ENCODE measurements at places on chromosomes 3 and 15. TPM values are rescaled to one million over a fixed set of nuclear protein-coding genes. Genes with fewer than 3 reads are reported as not detected.

- H3K27me3 ChIP-seq, result no peaks in the 10 kb centered on the region
- no peak overlapping the region for H3K4me3 ChIP-seq
- no peak overlapping the region for H3K27ac ChIP-seq
- no peaks in the 10 kb centered on the region for H3K4me1 ChIP-seq
Observed at GRCh38 chr3:29331456-29332194, 50.8 kb downstream of the RBMS3 start.

DNA sequence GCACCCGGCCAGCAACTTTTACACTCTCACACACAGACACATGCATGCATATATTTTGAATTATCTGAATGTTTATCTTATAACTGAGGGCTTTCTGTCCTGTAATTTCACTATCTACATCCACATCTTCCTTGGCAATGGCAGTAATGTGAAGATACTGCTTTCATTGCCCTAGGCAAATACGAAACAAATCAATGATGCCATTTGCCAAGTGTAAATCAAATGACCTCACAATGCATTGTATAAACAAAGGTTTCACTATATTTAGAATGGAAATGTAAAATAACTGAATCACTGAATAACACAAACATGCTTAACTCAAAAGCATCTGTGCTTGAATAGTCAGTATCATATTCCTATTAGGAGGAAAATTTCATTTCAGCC lies 455.6 kb downstream of the TBL1XR1 start:
- no peak overlapping the region for H3K4me3 ChIP-seq
- no peak for DNase-seq
- no peaks in the 10 kb centered on the region for H3K4me1 ChIP-seq
- H3K27ac ChIP-seq, result no peak overlapping the region
- no peaks in the 10 kb centered on the region for H3K36me3 ChIP-seq

GRCh38 chr3:73228437-73228836 lies 167.0 kb downstream of the EBLN2 start:
- no peak for DNase-seq
- H3K27ac ChIP-seq, result no peak overlapping the region
- no peak overlapping the region for H3K4me3 ChIP-seq
- no peaks in the 10 kb centered on the region for H3K27me3 ChIP-seq
- no peaks in the 10 kb centered on the region for H3K36me3 ChIP-seq

DNA sequence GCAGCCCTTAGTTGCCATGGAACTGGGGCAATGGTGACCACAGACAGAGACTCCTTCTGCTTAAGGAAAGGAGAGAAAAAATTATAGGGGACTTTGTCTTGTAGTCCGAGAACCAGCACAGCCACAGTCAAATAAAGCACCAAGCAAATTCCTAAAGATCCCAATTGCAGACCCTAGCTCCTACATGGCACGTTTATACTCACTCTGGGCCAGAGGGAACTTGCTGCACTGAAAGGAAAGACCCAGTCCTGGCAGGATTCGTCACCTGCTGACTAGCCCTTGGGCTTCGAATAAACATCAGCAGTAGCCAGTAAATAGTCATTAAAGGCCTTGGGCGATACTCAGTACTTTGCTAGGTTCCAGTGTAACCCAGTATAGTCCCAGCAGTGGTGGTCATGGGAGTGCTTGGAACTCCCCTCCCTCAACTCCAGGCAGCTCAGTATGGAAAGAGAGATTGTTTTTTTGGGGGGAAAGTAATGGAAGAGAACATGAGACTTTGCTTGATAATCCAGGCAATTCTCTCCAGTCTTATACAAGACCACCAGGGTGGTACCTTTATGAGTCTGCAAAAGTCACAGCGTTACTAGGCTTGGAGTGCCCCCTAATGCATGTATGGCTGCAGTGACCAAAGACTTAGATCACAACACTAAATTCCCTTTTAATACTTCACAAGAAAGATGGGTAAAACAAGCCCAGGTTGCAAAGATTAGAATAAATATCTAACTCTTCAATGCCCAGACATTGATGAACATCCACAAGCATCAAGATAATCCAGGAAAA lies 66.4 kb upstream of the AGTR1 start:
- H3K27ac ChIP-seq, result no peak overlapping the region
- DNase-seq, result no peak
- no peak overlapping the region for H3K4me3 ChIP-seq
- H3K27me3 ChIP-seq, result no peaks in the 10 kb centered on the region

DNA sequence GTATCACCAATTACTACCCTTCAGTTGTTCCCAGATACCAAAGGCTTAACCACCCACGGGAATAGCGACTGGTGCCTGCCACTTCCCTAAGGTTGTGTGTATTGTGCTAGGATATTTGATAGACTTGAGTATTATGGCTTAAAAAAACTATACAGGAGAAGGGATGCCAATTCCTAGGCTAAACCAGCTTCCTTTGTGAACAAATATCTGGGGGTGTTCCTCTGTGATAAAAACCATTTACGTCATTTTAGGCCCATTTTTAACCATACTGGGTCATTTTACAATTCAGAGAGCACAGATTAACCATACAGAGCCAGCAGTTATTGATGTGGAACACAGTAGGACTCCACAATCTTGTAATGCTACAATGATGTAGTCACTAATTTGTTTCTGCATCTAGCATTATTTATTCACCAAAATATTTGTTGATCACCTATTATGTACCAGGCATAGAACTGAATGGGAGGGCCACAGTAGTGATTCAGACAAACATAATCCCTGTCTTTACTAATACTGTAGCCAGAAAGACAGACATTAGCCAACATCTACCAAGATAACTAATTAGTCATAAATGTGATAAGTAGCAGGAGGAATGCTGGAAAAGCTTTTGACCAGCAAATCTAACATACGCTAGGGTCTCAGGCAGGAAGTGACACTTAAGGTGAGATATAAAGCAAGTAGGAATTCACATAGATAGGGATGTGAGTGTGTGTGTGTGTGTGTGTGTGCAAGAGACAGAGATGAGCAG lies 184.8 kb downstream of the MECOM start:
- H3K36me3 ChIP-seq, result no peaks in the 10 kb centered on the region
- DNase-seq, result no peak
- H3K27ac ChIP-seq, result no peak overlapping the region
- H3K27me3 ChIP-seq, result no peaks in the 10 kb centered on the region

GRCh38 chr3:72411126-72411525 lies 437.1 kb downstream of the SHQ1 start:
- H3K27ac ChIP-seq, result no peak overlapping the region
- no peaks in the 10 kb centered on the region for H3K36me3 ChIP-seq
- no peaks in the 10 kb centered on the region for H3K27me3 ChIP-seq

DNA sequence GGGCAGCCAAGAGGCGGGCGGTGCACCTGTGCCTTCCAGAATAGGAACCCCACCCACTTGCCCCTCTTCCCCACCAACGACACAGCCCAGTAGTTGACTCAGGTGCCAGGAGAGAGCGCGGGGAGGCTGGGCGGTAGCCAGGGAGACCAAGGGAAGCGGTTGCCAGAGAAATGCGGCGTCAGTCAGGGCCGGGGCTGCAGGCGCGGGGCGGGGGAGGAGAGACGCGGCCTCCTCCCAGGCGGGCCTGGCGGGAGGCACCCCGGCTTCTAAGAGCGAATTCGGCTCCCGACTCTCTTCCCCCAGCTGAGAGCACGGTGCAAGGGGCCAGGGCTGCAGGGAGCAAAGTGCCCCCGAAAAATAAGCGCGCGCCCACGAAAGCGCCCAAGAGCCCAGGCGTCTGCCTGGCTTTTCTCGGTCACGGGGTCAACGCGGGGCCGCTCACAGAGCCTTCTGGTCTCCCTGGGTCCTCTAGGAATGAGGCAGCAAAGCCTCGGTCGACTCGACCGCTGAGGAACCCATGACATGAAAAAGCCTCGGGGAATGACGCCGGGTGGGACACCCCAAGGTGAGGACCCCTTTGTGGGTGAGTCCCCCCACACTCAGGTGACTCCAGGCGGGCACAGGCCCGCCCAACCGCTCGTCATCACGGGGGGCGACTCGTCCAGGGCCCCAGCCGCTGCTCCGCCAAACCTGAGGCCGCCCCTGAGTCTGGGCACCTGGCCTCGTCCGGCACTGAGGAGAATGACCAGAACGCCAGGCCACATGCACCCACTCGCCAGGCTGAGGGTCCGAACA lies 716 bp downstream of the CPEB1 start:
- no peaks in the 10 kb centered on the region for H3K4me1 ChIP-seq
- H3K4me3 ChIP-seq, result peak overlapping the region; percentile 62
- H3K36me3 ChIP-seq, result no peaks in the 10 kb centered on the region
- no peak overlapping the region for H3K27ac ChIP-seq

DNA sequence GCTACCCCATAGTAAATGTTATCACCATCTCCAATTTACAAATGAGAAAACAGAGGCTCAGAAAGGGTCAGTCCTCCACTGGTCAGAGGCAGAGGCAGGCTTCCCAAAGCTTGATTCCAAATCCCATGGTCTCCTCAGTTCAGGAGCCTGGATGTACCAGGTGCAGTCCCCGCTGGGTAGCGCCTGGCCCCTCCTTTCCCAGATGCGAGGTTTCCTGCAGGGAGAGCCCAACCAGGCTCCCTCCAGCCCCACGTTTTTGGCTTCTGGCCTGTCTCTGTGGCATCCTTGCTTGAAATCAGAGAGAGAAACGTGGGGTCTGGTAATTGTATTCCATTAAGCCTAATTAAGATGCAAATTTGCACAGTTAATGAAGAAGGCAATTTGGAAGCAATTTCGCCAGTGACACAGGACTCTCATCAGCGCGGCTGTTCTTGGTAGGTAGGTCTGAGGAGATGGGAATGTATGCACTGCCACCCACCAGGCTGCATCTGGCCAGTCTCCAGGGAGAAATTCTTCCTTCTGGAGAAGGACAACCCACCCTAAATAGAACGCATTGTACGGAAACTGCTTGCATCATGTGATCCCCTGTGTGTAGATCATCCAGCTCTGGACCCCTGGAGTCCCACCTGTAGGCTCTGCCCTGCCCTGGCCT lies 50.5 kb downstream of the HRH1 start:
- no peak for DNase-seq
- no peaks in the 10 kb centered on the region for H3K27me3 ChIP-seq
- no peaks in the 10 kb centered on the region for H3K4me1 ChIP-seq
- H3K27ac ChIP-seq, result no peak overlapping the region

DNA sequence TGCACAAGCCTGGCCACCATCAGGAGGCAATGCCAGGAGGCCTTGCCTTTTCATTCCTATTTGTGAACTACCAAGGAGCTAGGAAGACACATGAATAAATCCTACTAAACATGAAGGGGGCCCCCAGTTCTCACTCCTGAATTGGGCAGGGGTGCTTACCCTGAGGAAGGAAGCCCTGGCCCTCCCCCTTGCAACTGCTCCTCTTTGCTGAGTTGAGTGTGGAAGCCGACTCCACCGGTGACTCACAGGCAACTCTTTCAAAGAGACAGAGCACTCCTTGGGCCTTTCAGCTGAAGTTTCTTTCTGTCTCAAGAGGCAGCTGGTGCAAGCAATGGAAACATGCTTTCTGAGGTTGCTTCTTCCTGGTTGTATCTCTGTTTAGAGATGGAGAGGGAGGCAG lies 1.7 kb downstream of the GABRG3 start:
- H3K27ac ChIP-seq, result no peak overlapping the region
- DNase-seq, result no peak
- no peaks in the 10 kb centered on the region for H3K4me1 ChIP-seq
- no peak overlapping the region for H3K4me3 ChIP-seq
- H3K27me3 ChIP-seq, result no peaks in the 10 kb centered on the region

DNA sequence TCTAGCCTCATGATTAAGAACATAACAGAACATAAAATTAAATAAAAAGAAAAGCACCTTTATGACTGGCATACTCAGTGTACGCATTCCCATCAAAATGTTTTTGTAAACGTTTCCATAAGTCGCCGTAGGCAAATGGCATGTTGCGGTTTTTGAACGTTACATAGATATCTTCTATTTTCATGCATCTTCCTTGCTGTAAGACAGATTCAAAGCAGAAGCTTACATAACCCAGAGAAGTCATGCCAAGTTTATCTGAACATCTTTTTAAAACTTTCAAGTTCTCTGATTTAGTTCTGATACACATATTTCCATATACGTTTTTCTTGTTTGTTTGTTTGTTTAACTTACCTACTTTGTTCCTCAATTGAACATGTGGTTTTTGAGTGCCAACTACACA lies 388.6 kb downstream of the GABRG3 start:
- DNase-seq, result no peak
- H3K4me1 ChIP-seq, result no peaks in the 10 kb centered on the region
- no peaks in the 10 kb centered on the region for H3K27me3 ChIP-seq
- H3K36me3 ChIP-seq, result no peaks in the 10 kb centered on the region
- no peak overlapping the region for H3K4me3 ChIP-seq

GRCh38 chr3:43537225-43537624 lies 84.6 kb downstream of the ANO10 start:
- no peaks in the 10 kb centered on the region for H3K36me3 ChIP-seq
- H3K27me3 ChIP-seq, result no peaks in the 10 kb centered on the region
- H3K4me1 ChIP-seq, result no peaks in the 10 kb centered on the region
- no peak for DNase-seq
- H3K27ac ChIP-seq, result no peak overlapping the region

DNA sequence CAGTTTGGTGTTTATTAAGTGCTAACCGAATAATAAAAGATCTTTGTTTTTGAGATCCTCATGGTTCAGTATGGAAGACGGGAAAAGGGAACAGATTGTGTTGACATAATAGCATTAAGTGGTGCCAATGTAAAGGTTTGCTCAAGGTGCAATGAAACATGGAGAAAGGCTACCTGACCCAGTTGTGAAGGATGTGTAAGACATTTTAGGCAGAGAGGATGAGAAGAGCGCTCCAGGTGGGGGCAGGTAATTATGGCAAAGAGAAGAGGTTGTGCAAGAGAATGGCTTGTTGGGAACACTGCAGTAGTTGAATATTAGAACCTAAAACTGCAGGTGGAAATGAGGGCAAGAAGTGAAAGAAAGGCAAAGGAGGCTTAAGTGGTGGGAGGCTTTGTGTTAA lies 140.8 kb downstream of the DIPK2A start:
- no peaks in the 10 kb centered on the region for H3K36me3 ChIP-seq
- DNase-seq, result no peak

DNA sequence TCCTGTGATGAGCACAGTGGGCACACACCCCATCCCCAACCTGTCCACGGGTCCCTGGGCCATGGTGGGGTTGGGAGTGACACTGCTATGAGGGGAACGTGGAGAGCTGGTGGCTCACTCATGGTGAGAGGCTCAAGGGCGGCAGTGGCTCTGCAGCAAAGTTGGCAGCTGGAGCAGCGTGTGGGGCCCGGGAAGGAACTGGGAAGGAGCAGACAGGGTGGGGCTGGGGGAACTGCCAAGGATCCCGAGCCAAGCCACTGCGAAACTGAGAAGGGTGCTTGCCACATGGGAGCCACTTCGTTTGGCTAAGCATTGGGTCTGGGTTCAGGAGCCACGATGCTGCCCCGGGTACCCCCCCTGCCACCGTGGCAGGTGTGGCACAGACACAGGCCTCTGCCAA lies 80.1 kb downstream of the SNRK start:
- H3K27me3 ChIP-seq, result no peaks in the 10 kb centered on the region
- H3K36me3 ChIP-seq, result peaks cover 10% of the 10 kb centered on the region
- no peak for DNase-seq
- H3K4me3 ChIP-seq, result no peak overlapping the region
- H3K27ac ChIP-seq, result no peak overlapping the region
- H3K4me1 ChIP-seq, result no peaks in the 10 kb centered on the region

- H3K36me3 ChIP-seq, result no peaks in the 10 kb centered on the region
- no peaks in the 10 kb centered on the region for H3K27me3 ChIP-seq
- no peaks in the 10 kb centered on the region for H3K4me1 ChIP-seq
- no peak overlapping the region for H3K4me3 ChIP-seq
- no peak overlapping the region for H3K27ac ChIP-seq
Observed at GRCh38 chr3:55143336-55143735, 215.5 kb upstream of the LRTM1 start.

Gene RGMA
- 1.8 TPM for total RNA-seq

Gene BCHE
- total RNA-seq, result 0.67 TPM

Gene AMIGO3
- total RNA-seq, result 2.4 TPM

Gene ANKRD34C
- total RNA-seq, result not detected
